Amygdala (tissue), 56 donors: ENCODE measurements at places on chromosomes 3 and 15.

- DNase-seq = no peak
Observed at GRCh38 chr3:10467904-10468612, 37.3 kb downstream of the ATP2B2 start.

DNA sequence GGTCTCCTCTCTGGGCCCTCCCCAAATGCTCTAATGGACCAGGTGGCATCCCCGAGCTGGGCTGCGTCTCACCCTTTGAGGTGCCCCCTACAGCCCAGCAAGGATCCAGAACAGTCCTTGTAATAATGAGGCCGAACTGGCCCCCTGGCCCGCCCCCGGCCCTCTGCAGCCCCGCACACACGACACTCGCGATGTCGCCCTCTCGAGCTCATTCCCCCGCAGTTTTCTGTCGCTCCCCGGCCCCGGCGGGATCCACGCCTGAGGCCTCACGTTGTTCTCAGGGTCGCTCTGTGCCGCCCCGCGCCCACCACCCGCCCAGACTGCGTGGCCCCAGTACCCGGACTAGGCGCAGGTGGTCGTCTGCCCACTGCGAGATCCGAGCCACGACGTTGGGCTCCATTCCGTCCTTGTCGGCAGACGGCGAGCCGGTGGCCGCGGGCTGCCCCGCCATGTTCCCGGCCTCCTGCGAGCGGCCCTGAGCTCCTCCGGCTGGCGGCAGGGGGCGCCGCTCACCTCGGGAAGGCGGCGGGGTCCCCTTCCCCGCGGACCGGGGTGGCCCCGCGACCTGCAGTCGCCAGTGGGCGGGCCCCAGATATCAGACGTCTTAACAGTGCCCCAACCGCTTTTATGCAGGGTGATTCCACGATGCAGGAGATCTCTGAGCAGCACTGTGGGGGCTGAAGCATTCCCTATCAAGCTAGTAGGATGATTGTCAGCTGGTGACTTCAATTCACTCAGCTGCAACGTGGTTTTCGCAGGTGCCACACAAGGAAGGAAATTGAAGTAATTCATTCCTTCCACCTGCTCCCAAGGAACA is at the start of gene C3orf33:
C3orf33 (minus strand) TSS at position 477 of the 817 bp plus-strand sequence; CDS start at position 451, 26 bp downstream.
- peak; percentile 17 for DNase-seq

- no peak for DNase-seq
Observed at GRCh38 chr3:136612512-136612911, 139.7 kb downstream of the STAG1 start.

- DNase-seq = no peak
Observed at GRCh38 chr15:27807335-27807734, 291.8 kb downstream of the OCA2 start.

DNA sequence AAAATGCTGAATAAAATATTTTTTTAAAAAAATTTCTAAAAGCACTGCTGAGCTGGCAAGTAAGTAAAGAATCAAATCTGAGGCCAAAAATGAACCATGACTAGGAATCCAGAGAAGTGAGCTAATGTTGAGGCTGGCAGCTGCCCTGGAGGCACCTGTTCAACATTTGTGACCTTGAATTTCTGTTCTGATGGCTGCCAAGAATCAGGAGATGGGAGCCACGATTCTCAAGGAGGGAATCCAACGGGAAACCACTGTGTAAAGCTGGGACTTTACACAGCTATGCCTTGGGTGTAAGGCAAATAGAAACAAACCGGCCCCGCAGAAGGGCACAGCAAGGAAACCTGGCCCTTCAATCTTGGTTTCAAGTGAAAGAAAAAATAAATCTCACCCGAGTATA is 22.7 kb downstream of the HEG1 start:
- DNase-seq = no peak

DNA sequence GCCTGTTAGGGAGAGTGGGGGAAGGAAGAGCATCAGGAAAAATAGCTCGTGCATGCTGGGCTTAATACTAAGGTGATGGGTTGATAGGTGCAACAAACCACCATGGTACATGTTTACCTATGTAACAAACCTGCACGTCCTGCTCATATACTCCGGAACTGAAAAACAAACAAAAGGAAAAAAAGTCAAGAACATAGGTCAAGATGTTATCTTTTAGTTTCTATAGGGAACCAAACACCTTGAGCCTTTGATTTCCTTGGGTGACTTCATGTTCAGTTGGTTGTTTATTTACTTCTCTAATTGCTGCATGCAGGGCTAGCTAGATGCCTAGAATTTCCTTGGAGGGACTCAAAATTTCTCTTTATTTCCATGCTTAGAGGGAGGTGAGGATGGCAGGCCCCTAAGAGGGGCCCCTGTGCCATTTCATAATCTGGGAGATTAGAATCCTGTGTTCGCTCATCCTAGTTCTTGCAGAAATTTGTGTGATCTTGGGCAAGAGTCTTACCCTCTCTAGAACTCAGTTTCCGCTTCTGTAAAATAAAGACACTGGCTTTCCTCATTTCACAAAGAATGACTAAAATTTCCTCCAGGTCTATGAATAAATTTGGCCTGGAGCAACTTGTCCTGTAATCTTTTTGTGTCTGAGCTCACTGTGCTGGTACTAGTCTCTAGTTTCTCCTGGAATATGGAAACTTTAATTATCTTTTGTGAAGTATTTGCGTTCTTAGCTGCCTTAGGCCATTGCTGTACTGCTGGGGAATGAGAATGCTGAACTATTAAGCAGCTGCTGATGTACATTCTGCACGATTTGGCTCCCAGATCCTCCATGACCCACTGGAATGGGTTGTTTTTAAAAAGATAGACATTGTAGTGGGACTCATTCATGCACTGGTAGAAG is 457.5 kb downstream of the EDEM1 start:
- DNase-seq = no peak

DNA sequence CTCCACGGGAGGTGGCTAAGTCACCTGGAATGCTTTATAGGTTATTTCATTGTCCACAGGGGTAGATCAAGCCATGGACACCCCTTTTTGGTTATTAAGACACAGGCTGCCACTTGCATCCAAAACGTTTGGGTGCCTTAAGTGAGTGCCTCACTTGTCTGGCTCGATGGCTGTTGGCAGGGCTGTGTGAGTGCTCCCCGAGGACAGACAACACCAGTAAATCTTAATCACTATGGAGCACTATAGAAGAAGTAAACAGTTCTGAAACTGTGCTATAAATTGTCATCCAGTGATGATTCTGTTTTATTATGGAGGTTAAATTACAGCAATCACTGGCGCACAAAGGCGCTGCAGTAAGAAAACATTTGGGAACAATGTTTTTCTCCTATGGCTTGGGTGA is 215.5 kb downstream of the CACNA2D3 start:
- DNase-seq = no peak

DNA sequence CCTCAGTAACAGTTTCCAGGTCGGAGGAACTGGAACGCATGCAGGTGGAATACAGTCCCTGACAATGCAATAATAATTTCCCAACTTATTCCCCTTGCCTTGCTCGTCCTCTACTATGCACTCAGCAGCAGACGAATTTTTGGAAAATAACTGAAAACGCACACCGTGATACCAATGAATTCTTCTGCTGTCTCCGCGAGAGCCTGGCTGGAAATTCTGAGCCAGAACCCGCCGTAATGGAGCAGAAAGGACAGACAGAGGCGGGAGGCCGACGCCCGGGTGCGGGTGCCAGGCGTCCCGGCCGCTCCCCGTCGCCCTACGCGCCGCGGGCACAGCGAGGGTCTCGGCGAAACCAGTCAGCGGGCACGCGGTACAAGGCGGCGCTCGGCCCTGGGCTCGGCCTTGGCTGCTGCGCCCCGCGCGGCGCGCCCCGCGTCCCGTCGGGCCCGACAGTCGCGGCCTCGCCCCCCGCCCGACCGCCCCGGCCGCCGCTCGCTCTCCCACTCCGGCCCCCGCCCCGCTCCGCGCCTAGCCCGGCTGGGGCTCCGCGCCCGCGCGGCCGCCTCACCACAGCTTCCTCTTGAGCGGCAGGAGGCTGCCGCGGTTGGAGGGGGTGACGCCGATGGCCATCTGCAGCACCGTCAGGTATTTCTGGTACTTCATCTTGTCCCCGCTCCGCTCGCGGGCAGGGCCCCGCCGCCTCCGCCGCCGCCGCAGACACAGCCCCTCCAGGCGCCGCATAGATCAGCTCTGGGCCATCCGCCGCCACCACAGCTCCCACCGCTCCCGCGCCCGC is 114.5 kb upstream of the GOLGA8J start:
- DNase-seq = no peak

- DNase-seq = no peak
Observed at GRCh38 chr3:52104684-52105640, 48.6 kb upstream of the DUSP7 start.

DNA sequence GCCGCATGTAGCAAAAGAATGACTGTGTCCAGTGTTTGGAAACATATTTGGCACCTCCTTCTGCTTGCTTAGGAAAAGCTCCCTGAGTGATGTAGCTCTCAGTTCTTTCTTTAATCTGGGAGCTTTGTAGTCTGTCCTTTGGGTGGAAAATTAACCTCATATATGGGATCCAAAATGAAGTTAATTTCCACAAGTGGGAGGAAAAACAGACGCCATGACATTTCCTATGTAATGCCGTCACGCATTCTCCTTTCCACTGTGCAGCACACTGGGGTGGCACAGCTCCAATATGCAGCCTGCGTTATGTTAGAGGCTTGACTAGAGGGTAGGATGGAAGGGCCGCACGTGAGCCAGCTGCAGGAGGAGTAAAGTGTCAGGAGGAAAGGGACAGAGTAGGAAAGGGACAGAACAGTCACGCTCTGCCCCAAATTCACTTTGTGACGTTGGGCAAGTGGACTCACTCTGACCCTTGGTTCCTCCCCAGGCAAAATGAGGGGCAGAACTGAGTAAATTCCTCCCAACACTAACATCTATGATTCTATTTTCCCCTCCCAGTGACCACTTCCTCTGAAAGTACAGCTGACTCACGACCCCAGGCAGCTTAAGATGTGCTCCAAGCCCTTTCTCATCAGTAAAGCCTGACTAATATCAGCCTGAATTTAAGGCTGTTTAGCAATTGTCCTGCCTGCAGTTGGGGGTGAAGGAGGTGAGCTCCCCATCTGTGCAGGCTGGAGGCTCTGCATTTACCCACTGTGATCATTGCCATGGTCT is 176.5 kb upstream of the PFN2 start:
- no peak for DNase-seq

- DNase-seq = no peak
Observed at GRCh38 chr3:114155370-114155821, 23.5 kb downstream of the DRD3 start.

DNA sequence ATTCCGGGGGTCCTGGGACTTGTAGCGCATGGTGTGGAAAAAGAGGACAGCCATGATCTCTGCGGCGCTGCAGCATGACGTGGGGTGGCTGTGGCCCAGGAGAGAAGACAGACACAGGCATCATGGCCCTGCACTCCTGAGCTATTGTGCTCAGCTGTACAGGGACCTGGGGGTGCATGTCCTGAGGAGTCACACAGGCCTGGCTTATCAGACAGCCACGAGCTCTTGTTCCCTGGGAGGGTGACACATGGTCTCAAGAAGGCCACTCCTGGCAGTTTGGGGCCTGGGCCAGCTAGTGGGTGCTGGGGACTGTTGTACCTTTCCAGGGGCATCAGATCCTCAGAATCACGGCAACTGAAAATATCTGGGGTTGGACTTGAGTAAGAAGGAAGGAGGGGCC is 13.7 kb downstream of the TKT start:
- DNase-seq = no peak

DNA sequence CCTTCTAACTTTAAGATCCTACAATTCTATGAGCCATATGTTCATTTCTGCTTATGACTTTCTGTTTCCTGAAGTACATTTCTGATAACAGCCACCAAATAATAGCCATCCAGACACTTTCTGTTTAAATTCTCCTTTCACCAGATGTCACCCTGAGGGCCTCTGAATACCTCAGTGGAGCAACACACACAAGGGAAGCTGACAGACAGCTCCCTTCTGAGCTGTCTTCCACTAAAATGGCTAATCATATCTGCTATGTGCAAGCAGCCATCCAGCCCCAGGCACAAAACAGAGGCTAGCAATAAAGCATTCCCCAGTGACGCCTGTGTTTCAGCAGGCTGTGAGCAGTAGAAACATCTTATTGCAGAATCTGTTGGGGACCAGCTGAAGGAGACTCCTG is 666.6 kb upstream of the UBE2E2 start:
- DNase-seq = no peak

DNA sequence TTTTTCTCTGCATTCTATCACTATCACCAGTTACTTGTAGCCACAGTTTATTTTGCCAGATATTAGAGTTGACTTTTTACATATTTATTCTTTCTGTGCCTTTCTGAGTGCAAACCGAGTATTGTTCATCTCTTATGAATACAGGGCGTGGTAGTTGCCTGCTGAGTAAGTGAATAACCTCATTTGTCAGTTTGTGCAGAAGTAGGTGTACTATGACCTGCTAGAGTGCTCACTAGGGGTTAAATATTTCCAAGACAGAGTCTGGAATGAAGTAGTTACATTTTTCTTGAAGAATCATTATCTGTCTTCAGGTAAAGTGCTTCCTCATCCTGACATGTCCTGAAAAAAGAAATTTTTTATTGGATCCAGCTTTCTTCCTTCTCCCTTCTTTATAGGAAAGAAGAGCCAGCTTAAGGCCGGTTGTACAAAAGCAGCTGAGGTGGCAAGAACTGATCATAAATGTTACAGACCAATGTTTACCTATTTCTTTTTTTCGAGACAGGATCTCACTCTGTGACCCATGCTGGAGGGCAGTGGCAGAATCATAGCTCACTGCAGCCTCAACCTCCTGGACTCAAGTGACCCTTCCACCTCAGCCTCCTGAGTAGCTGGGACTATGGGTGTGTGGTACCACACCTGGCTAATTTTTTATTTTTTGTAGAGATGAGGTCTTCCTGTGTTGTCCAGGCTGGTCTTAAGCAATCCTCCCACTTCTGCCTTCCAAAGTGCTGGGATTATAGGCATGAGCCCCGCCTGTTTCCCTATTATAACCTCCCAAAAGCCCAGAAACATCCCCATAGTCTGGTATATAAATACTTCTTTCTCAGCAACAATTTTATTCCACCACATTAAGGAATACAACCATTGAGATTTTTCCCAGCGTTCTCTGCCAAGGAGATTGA is 182.5 kb downstream of the TPRG1 start:
- no peak for DNase-seq

- DNase-seq = no peak
Observed at GRCh38 chr3:185781759-185782158, 43.1 kb downstream of the IGF2BP2 start.
